ENCODE measurements at places on chromosomes 2 and 18. TPM values are rescaled to one million over a fixed set of nuclear protein-coding genes. Genes with fewer than 3 reads are reported as not detected.

Gene ACOXL
- 0.18 TPM for total RNA-seq

Gene GKN1
- not detected for total RNA-seq

Gene TMBIM1
- 124 TPM for total RNA-seq

GRCh38 chr2:45000341-45000901, 8.8 kb downstream of the SIX2 start:
- no peak overlapping the region for H3K4me3 ChIP-seq
- DNase-seq = no peak
- no peaks in the 10 kb centered on the region for H3K36me3 ChIP-seq
- H3K27ac ChIP-seq = no peak overlapping the region
- peaks cover 17% of the 10 kb centered on the region for H3K4me1 ChIP-seq
- H3K27me3 ChIP-seq = peaks cover 27% of the 10 kb centered on the region

DNA sequence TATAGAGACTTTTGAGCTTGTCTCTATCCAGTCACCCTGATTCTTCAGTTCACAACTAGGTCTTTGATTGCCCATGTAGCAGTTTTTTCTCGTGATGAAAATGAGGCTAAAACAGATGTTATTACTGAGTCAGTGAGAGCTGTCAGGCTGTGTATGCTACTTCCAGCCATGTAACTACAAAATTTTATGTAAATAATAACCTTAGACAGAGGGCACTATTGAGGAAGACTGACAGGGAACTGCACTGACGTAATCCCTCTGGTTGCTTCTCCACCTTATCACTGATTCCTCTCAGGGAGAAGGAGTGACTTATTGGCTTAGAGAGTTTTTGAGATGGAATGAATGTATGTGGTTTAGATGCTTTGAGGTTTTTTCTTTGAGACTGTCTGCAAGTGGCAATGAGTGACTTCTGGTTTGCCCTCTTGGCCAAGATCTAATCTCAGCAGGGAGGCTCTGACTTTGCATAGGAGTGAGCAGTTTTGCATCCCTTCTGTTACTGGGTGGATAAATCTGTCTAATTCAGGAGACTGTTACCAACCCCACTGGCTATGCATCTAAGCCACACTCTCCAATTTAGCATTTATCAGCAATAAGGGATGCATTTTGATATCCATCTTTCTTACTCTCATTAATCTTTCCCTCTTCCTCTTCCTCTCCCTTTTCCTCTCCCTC, 555.2 kb upstream of the FANCL start:
- no peaks in the 10 kb centered on the region for H3K36me3 ChIP-seq
- no peaks in the 10 kb centered on the region for H3K27me3 ChIP-seq
- no peaks in the 10 kb centered on the region for H3K4me1 ChIP-seq
- no peak overlapping the region for H3K4me3 ChIP-seq
- no peak for DNase-seq

DNA sequence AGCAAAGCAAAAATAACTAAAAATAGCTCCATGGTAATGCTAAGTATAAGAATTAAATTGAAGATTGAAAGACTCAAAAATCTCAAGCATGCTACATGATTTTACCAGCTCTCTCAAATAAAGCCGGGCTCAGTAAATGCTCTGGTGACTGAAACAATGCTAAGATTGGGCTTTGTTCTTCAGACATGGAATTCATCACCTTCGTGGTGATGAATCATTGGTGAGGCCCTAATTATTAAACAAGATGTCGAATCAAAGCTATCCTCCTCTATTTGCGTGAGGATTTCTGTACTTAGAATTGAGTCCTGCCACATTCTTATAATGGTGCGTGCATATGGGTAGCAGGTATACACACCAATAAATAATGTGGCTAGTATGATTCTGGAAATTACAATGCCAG, 58.8 kb upstream of the LRRTM1 start:
- no peaks in the 10 kb centered on the region for H3K36me3 ChIP-seq
- no peak for DNase-seq
- H3K4me3 ChIP-seq = no peak overlapping the region
- H3K27me3 ChIP-seq = no peaks in the 10 kb centered on the region

- no peaks in the 10 kb centered on the region for H3K4me1 ChIP-seq
- no peaks in the 10 kb centered on the region for H3K27me3 ChIP-seq
- H3K36me3 ChIP-seq = no peaks in the 10 kb centered on the region
- DNase-seq = no peak
- no peak overlapping the region for H3K27ac ChIP-seq
Measured at GRCh38 chr2:54261537-54261936, 5.5 kb upstream of the TSPYL6 start.

GRCh38 chr2:36134281-36134680, 221.3 kb upstream of the CRIM1 start:
- no peak overlapping the region for H3K4me3 ChIP-seq
- no peaks in the 10 kb centered on the region for H3K4me1 ChIP-seq
- no peak overlapping the region for H3K27ac ChIP-seq
- no peaks in the 10 kb centered on the region for H3K27me3 ChIP-seq
- H3K36me3 ChIP-seq = no peaks in the 10 kb centered on the region

- no peaks in the 10 kb centered on the region for H3K27me3 ChIP-seq
- DNase-seq = no peak
- H3K4me3 ChIP-seq = no peak overlapping the region
- no peak overlapping the region for H3K27ac ChIP-seq
Measured at GRCh38 chr2:238997137-238997390, 149.2 kb downstream of the TWIST2 start.
